Parietal lobe (tissue), 2 donors: ENCODE measurements at places on chromosomes 6 and 20. TPM values are rescaled to one million over a fixed set of nuclear protein-coding genes. Genes with fewer than 3 reads are reported as not detected.

FUCA2 gene
- total RNA-seq, result 11.3 TPM

TCP11 gene
- total RNA-seq, result 0.63 TPM

CCN6 gene
- not detected for total RNA-seq

TRERF1 gene
- 7.5 TPM for total RNA-seq

CTCFL gene
- not detected for total RNA-seq

HLA-DPA1 gene
- 0.94 TPM for total RNA-seq

HLA-DQA2 gene
- total RNA-seq, result not detected

OPN5 gene
- not detected for total RNA-seq

TCF15 gene
- not detected for total RNA-seq

ORC3 gene
- total RNA-seq, result 52.6 TPM

C20orf202 gene
- 1.3 TPM for total RNA-seq

IL17A gene
- not detected for total RNA-seq

SPATS1 gene
- total RNA-seq, result not detected

TRDN gene
- not detected for total RNA-seq

KIF6 gene
- 2.2 TPM for total RNA-seq

WFDC12 gene
- total RNA-seq, result not detected

CCR6 gene
- not detected for total RNA-seq

SNX9 gene
- total RNA-seq, result 19.4 TPM
